ENCODE measurements at places on chromosomes 7 and 10. TPM values are rescaled to one million over a fixed set of nuclear protein-coding genes. Genes with fewer than 3 reads are reported as not detected.

GRCh38 chr10:5550621-5551530, 26.1 kb downstream of the CALML3 start:
- DNase-seq: no peak

GRCh38 chr10:88551246-88551645, 31.9 kb downstream of the RNLS start:
- no peak for DNase-seq

- no peak for DNase-seq
Measured at GRCh38 chr7:39252916-39253315, 275.2 kb downstream of the POU6F2 start.

The BICC1 gene
- total RNA-seq: 150 TPM

The ADRA2A gene
- not detected for total RNA-seq

Data from epithelial cell of proximal tubule (primary cell).